ENCODE measurements at places on chromosomes 3 and 15.

DNA sequence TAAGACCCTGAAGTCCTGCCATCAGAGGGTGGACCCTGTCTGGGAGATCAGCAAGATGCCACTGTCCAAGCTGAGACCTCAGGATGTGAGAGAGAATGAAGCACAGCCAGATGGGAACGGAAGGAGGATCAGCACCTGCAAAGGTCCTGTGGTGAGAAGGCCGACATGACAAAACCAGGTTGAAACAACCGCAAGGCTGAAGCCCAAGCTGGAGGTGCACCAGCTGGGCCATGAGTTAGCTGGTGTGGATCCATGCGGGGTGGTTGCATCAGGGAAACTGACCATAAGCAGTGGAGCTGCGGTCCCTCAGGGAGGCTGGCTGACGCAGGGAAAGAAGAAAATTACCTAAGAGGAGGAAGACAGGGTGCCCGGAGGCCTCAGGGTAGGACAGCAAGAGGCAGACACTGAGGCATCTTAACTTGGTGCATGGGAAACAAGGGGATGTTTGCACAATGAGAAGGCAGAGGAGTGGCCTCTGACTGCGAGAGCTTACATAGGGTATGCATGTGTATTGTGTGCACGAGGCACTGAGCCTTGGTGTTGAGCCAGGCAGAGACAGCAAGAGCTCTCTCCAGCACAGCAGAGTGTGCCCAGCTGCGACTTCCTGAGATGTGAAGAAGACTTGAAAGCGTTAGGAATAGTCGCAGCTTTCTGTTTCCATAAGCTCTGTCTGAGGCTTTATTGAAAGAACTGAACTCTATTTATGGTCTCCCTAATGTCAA lies 497.7 kb downstream of the OCA2 start:
- DNase-seq = no peak

- no peak for DNase-seq
Measured at GRCh38 chr3:172537507-172538158, 14.4 kb upstream of the TNFSF10 start.

GRCh38 chr15:78242128-78242527 lies 7.8 kb upstream of the ACSBG1 start:
- DNase-seq = no peak

DNA sequence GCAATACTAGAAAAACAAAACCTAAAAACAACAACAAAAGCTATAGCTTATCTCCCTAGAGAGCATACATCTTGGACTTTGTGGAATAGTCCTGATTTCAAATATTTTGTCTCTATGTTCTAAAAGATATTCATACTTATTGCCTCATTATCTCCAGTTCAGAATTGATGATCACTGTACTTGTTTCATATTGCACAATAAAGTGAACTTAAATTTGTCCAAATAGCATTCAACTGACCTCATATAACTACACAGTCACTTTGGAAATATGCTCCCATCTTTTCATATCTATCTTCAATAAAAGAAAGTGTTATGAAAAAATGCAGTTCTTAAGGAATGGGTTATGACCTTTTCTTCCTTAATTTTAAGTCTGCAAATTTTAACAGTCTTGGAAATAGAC lies 228.6 kb upstream of the CMC1 start:
- DNase-seq = no peak

GRCh38 chr3:167899093-167899492 lies 163.6 kb downstream of the SERPINI1 start:
- DNase-seq = no peak

DNA sequence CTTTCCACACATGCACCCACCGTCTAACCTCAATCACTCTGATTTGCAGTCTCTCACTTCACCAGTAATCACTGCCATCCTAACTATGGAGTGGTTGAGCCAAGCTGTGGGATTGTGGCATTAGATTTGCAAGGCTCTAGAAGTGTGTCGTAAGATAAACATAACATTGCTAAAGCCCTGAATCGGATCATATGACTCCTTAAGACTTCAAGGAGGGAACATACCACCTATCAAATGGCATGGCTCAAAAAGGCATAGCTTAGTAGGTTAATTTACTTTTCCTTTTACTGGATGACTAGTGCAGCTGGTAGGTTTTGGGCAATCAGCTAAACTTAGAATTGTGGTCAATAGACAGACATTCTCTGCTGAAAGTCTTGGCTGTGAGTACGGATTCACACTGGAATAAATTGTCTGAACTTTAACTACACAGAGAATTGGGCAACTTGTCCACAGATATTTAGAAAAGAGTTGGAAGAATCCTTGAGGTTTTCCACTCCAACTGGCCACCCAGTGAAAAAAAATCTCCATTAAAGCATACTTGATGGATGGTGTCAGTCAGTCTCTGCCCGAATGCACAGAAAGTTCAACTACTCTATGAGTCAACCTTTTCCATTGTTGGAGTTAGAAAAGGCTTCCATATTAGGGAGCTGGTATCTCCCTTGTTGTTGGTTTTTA lies 476.7 kb upstream of the CBLB start:
- no peak for DNase-seq

- DNase-seq = no peak
Measured at GRCh38 chr3:108342837-108343486, 46.6 kb downstream of the HHLA2 start.

GRCh38 chr3:65484964-65485363 lies 553.8 kb downstream of the MAGI1 start:
- DNase-seq = no peak

- no peak for DNase-seq
Measured at GRCh38 chr3:47223755-47224154, 58.8 kb downstream of the KIF9 start.

DNA sequence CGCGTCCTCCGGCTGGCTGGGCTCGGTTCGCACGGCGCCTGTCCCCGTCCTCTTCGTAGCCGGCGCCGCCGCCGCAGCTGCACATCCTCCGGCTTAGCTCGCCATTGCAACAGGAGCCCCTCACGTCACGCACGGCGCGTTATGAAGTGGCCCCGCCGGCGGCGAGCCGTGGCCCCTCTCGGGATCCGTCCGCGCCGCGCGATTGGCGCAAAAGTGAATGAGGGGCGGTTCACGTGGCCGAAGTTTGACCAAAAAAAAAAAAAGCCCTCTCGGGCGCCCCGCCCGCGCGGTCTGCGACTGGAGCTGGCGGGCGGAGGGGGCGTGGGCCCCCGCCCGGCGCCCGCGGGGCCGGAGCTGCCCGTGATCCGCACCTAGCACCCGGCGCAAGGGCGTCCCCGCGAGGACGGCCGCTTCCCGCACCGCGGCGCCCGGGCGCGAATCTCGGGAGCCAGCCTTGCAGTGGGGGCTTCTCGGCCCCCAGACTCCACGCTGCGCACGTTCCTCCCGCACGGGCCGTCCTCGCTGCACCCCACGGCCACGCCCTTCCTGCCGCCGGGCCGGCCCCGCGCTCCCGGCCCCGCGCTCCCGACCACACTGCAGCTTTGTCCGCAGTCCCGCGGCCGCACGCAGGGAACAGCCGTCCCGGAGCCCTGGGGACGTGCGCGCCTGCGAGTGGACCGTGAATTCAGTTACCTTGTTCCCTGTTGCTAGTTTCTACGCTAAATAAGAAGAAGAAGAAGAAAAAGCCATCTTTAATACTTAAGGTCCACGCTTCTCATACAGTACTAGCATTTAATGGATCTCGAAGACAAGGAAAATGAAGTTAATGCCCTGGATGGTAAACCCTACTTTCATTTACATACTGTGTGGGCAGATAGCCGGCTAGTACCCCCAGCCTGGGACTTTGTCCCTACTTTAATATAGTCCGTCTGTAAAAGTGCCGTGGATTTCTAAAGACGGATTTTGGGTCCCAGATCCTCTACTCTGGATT lies at the start of gene CHSY1:
Gene CHSY1, minus strand, starts transcription at position 219 of the 991 bp plus-strand sequence. CDS start 592 bp downstream, outside the sequence.
- DNase-seq = peak; percentile 81

DNA sequence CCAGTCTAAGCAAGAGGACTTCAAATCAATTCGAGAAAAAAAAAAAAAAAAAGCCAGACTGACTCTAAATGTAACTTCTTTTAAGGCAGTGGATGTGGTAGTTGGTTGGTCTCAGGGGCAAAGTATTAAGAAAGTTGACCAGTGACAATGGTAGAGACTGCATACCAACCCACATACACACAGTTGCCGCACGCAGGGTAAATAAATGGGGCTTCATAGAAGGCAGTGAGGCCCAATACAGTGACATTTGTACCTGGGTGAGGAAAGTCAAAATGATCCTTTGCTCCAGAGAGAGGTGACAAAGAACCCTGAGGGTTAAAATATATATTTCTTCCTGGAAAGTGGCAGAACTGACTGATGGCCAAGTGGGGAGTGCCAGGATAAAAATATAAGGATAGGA lies 100.8 kb upstream of the MEX3B start:
- DNase-seq = no peak

- DNase-seq = no peak
Measured at GRCh38 chr3:134579141-134579665, 71.6 kb downstream of the KY start.

DNA sequence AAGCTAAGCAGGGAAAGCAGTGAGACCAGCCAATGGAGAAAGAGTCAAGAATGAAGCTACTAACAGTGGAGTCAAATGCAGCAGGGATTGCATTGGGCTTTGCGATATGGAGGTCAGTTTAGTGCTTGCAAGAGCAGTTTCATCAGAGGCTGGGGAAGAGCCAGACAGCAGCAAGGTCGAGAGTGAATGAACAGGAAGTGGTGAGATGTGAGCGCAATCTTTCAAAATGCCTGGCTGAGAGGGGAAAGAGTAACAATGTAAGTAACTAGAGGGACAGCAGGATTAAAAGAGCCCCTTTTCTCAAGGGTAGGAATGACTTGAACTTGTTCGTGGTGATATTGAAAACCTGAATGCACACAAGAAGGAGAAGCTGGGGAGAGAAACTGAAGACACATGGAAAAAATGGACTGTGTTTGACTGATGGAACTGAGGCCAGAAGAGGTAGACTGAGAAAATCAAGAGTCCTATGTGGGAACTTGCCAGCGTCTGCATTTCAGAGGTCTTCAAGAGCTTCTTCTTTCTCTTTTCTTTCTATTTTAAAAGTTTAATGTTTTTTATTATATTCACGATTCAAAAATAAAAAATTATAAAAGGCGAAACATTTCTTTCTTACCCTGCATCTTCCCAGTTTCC lies 30.6 kb upstream of the GPR160 start:
- DNase-seq = peak; percentile 28

DNA sequence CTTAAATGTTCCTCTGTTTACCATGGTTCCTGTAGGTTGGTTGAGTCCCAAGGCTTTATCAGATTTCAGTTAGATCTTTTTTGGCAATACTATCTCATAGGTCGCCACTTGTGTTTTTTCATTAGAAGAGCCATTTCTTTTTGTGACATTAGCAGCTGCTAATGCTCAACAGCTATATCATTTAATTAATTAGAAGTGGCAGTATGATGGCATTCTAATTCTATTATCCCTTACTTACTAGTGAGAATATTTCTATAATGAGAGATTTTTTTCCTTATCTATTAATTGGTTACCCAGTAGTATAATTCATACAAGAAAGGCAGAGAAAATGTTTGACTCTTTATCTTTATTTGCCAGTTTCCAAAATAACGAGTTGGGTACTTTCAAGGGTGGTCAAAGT lies 25.2 kb downstream of the FRMD4B start:
- DNase-seq = no peak

DNA sequence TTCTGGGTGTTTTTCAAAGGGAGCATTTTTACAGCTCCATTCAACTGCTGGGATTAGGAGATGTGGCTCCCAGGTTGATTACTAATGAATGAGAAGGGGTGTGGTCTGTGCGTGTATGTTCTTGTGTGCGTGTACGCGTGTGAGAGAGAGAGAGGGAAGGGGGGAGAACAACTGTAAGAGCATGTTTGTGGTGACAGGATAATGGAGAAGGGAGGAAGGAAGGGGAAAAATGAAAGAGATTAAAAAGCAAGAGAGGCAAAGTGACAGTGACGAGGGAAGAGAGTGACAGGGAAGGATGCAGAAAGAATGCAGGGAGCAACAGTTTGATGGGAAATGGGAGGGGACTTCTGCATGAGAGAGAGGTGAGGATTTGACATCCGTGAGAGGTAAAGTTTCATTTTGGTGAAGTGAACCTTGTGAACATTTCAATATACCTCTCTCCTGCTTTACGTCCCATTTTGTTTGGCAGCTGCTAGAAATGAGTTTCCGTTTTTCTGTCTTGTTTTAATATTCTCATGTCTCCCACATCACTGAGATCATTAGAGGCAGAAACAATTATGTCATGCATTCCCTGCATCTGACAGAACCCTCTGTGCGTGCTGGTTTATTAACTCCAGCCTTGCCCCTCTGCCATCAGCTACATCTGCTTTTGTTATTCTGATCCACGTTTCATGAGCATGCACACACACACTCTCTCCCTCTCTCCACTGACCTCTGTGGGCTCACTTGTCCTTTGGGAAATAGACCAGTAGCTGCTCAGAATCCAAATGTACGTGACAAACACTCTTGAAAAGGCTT lies 161.6 kb downstream of the GAP43 start:
- no peak for DNase-seq

- no peak for DNase-seq
Measured at GRCh38 chr3:160641665-160642309, 35.2 kb upstream of the ARL14 start.

DNA sequence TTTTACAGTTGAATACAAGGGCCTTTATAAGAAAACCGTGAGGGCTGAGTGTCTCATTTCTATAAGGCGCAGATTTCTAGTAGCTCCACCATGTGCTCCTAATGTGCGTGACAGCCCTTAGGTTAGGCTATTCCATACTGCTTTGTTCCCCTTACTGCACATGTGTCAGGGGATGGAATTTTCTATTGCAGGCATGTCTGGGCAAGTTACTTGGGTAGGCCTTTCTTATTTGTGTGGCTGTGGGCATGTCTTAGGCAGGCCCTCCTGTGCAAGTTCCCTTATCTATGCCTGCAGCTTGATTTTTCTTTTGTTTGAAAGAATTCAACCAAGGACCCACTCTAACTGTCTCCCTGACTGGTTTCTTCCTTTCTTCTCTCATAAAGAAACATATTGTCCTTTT lies 434.2 kb upstream of the CNTN3 start:
- no peak for DNase-seq

GRCh38 chr15:44471885-44472455 lies 44.5 kb downstream of the CTDSPL2 start:
- no peak for DNase-seq

- no peak for DNase-seq
Measured at GRCh38 chr3:134276086-134276485, 25.4 kb upstream of the RYK start.

DNA sequence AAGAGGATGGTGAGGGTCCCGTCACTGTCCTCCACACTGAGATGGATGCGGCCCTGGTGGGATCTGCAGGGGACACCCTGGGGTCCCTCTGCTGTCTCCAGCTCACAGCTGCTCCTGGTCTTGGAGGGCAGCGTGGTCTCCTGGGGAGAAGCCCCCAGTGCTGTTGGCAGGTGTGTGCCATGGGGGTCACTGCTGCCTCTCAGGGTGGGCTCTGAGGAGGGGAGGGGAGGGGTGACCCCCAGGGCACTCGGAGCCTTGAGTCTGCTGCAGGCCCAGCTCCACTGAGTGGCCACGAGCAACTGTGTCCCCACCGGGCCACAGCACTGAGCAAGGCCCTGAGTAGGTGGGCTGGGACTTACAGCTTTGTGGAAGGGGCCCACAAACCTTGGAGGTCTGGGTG lies 34.7 kb downstream of the KLHL25 start:
- no peak for DNase-seq

- DNase-seq = no peak
Measured at GRCh38 chr3:15525790-15526189, 4.3 kb upstream of the COLQ start.

- DNase-seq = no peak
Measured at GRCh38 chr3:64612916-64613526, 74.8 kb downstream of the ADAMTS9 start.
